Pulmonary artery endothelial cell (primary cell): ENCODE measurements at places on chromosomes 13 and 19. TPM values are rescaled to one million over a fixed set of nuclear protein-coding genes. Genes with fewer than 3 reads are reported as not detected.

- no peak for DNase-seq
Observed at GRCh38 chr19:44883922-44884321, 7.1 kb upstream of the TOMM40 start.

GRCh38 chr13:23637829-23638228 lies 67.6 kb downstream of the TNFRSF19 start:
- DNase-seq = no peak

Gene OR7D2
- not detected in 2 replicates for total RNA-seq

Gene ALOX5AP
- total RNA-seq = 0.25 TPM in 1 of 2 replicates, not detected in the other

DNA sequence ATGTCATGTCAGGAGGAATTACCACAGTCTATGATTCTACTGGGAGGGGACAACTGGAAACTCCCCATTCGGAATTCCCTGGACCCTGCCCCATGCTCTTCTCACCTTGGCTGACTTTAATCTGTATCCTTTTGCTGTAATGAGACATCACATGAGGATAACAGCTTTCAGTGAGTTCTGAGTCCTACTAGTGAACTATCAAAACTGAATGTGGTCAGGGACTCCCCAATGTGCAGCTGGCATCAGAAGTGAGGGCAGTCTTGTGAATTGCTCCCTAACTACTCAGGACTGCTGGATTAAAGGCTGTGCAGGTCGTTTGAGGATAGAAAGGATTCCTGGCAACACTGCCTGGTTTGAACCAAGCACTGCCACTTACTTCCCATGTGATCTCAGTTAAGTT lies 15.2 kb downstream of the SIGLEC7 start:
- DNase-seq = no peak

Gene FCER2
- total RNA-seq = not detected in 2 replicates

DNA sequence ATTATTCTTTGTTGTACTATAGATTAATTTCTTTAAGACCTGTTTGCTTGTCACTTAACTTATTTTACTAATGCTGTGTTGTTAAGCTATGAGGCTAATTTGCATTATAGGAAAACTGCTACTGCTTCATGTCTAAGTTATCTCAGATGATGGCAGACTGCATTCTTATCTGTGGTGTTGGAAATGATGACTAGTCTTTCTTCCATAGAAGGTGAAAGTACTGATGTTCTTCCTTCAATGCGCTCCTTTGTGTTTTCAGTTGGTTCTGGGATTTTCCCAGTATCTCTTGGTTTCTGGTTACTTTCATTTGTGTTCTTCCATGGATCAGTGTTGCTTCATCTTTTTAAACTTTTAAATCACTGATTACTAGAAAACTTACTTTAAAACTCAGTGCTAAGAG lies 46.9 kb downstream of the TPP2 start:
- no peak for DNase-seq

DNA sequence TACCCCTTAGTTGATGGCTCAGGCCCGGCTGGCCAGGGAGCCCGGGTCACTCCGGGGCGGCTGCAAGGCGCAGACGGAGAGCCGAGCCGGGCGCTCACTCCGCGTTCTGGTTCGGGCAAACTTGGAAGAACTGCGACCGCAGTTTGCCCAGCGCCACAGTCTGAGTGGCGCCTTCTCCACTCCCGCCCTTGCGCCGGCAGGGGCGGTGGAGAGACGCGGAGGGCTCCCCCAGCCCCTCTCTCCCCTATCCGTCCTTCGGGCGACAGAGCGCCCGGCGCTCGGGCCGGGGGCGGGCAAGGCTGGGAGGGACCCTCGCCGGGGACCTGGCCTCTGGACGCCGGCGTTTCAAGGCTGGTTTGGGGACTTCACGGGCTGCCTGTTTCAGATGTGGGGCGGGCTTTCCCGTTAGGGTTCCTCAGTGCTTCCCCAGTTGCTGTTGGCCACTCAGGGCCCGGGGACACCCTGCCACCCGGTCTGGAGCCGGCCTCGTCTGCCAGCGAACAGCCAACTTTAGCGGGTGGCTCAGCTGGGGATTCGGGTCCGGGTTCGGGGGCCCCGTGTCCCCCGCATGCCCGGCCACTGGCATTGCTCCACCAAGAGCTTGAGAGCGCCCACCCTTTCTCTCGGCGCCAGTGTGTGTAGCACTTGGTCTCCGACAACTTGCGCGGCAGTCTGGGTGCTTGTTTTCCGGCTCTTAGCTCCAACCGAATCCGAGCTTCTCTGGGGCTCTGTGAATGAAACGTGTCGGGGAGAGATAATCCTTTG lies 1.5 kb downstream of the GPC6 start:
- no peak for DNase-seq

Gene HIF3A
- 4.6 and 5.3 TPM in 2 replicates for total RNA-seq

Gene HS6ST3
- total RNA-seq = 0.46 and 1.9 TPM in 2 replicates

GRCh38 chr13:45782327-45783045 lies 69.1 kb downstream of the SIAH3 start:
- no peak for DNase-seq

- no peak for DNase-seq
Observed at GRCh38 chr19:49772850-49773432, 6.1 kb downstream of the AP2A1 start.

Gene KLK13
- total RNA-seq = not detected in 2 replicates

DNA sequence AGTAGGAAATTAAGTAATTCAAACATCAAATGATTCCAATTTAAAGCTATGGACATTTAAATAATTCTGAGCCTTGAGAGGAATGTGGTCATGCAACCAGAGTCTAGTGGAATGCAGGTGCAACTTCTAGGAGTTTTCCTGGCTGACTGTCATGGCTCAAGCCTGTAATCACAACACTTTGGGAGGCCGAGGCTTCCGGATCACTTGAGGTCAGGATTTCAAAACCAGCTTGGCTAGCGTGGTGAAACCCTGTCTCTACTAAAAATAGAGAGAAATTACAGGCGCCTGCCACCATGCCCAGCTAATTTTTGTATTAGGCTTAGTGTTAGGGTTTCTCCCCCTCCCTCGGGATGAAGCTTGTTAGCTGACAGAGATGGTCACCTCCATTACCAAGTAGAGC lies 6.4 kb downstream of the ZNF808 start:
- DNase-seq = no peak

DNA sequence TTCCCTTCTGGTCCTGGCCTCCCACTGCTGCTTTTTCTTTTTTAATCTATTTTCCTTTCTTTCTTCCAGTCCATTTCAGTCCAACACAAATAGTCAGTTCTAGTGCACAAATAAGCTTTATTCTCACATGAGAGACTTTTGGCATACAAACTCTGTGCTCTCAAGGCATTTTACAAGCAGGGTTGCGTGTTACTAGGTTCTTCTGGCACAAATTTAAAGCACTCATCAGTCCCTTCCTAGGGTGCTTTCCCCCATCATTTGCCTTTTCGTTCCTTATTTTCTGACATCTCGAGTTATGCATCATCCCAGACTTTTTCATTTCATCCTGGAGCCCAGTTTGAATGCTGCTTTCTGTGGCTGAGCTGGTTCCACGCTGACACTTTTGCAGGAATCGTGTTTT lies 29.8 kb upstream of the IL17D start:
- DNase-seq = no peak

Gene LYPD5
- 0.39 and 0.53 TPM in 2 replicates for total RNA-seq

DNA sequence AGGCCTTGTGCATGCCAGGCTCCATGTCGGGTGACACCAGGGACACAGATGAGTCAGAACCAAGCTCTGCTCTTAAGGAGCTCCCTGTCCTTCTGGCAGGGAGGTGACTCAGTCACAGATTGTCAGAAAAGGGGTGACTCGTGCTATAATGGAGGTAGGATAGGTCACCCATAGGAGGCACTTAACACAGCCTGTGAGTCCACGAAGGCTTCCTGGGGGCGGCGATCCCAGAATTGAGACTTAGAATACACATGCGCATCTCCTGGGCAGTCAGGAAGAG lies 19.6 kb downstream of the FUZ start:
- no peak for DNase-seq

- DNase-seq = no peak
Observed at GRCh38 chr13:36135876-36136275, 4.7 kb upstream of the DCLK1 start.

DNA sequence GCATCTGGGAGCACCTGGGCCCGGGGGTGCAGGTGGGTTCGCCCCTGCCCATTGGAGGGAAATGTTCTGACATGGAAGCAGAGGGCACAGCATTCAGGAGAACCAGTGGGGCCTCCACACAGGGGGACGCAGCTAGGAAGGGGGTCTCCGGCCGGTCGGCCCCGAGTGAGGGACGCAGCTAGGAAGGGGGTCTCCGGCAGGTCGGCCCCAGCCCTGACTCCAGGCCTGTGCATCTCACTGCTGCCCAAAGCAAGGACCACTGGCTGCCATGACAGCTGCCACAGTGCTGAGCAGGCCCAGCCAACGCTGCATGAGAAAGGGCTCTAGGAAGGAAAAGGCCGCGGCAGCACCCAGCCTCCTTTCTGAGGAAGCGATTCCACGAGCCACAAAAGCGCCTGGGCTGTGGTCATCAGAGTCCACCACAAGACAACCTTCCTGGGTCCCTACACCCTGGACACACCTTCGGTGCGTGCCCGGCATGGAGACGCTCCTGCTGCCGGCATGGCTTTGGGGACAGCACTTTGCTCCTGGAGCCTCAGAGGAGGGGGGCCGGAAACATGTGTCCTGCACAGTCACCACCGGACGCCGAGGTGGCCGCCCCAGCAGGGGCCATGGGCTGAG lies 9.7 kb downstream of the RASA3 start:
- no peak for DNase-seq

DNA sequence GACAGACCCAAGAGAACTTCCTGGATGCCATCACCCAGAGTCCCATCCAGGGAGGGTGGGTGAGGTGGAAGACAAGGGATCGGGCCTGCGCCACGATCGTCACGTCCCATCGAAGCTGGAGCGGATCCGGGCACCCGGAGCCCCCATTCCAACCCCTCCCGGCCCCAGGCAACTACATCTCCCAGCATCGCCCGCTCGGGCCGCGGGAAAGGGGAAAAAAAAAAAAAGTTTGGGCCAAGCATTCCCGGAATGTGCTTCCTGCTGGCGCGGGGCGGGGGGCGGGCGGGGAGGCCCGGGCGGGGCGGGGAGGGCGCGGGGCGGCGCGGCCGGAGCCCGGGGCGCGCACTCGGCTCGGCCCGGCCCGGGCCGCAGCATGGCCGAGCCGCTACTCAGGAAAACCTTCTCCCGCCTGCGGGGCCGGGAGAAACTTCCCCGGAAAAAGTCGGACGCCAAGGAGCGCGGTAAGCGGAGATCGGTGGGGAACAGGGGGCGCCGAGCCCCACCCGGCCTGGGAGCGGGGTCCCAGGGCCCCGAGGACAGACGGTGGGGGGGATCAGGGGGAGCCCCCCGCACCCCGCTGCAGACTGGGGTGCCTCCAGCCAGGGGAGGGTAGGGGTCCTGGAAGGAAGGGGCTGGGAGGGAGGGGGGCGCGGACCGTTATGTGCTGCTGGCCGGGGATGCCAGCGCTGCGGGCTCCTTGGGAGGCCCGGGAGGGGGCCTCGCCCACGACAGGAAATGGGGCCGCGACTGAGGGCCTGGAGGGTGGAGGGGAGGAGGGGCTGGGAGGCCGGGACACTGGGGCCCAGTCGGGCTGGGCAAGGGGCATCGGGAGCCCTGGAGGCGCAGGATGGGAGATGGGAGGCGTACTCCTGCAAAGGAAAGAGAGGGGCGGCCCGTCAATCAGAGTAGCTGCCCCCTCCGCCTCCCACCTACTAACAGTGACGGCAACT lies at the start of gene SYDE1:
SYDE1 (plus strand) TSS at position 341 of the 950 bp plus-strand sequence; CDS start at position 374, 33 bp downstream.
- DNase-seq = no peak

Gene MBD3L3
- total RNA-seq = not detected in 2 replicates

- DNase-seq = no peak
Observed at GRCh38 chr13:31168166-31168565, 6.5 kb upstream of the HSPH1 start.

Gene PRRG2
- total RNA-seq = 3.1 and 4.1 TPM in 2 replicates

Gene STOML3
- total RNA-seq = not detected in 2 replicates

DNA sequence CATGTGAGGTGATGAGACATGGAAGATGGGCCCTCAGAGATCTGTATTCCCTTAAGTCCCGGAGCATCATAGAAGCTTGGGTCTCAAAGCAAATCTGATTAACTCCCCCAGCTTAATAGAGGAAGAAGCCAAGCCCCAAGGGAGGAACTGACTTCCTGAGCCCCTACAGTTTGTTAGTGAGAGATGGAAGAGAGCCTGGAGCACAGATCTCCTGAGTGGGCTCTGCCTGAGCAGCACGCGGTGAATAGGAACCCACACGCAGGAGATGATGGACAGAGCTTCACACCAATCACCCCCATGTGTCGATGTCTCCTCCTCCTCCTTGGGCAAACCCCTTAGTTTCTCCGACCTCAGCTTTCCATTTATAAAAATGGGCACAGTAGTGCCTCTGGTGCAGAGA lies 50.1 kb upstream of the ATP12A start:
- no peak for DNase-seq

DNA sequence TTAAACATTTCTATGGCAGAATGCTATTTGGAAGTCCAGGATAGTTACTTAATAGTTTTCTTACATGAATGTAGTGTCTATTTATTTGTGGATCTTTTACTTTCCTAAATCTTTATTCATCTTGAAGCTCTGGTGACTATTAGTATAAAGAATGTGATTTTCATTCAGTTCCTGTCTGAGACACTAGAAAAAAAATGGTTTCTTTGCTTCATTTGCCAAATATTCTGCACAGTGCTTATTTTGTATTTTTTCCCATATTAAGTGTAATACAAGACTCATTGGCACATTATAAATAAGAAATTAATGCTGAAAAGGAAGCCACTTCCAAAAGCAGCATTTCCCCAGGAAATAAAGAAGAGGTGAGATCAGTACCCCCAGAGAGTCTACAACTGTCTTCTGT lies 109.8 kb downstream of the POSTN start:
- no peak for DNase-seq

DNA sequence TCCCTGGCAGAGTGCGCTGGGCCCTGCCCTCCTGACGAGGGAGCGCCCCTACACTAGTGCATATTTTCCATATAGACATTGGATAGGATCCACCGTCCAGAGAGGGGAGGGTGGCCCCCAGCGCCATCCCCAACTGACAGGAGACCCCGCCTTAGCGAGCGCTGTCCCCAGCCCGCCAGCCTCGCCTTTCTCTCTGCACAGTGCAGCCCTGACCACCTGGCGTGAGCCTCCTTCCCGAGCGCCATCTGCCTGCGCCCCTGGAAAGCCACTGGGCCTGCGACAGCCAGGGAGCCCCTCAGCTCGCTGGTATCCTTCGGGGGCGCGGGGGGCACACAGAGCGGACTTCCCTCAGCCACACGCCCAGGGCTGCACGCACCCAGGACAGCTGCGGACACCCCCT lies 42.1 kb upstream of the ATP12A start:
- no peak for DNase-seq

- no peak for DNase-seq
Observed at GRCh38 chr13:28429685-28430290, 65.1 kb downstream of the FLT1 start.

DNA sequence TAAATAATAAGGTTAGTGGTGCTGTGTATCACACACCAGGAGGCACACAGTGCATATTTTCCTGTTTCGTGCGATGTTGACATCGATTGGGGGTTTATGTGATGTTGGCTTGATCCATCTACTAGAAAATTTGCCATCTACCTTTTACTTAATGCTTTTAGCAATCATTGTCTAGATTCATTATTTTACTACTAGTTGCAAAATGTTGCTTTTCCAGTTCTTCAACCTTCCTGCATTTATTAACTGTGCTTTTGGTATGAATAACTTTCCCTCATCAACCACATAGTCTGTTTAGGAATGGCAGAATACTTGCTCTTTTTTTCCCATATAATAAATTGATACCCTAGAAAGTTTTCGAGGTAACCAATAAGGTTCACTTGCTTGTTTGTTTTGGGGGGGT lies 17.5 kb downstream of the C13orf42 start:
- DNase-seq = no peak
